Glutamatergic neuron (in vitro differentiated cells): ENCODE measurements at places on chromosomes 2 and 18. TPM values are rescaled to one million over a fixed set of nuclear protein-coding genes. Genes with fewer than 3 reads are reported as not detected.

DNA sequence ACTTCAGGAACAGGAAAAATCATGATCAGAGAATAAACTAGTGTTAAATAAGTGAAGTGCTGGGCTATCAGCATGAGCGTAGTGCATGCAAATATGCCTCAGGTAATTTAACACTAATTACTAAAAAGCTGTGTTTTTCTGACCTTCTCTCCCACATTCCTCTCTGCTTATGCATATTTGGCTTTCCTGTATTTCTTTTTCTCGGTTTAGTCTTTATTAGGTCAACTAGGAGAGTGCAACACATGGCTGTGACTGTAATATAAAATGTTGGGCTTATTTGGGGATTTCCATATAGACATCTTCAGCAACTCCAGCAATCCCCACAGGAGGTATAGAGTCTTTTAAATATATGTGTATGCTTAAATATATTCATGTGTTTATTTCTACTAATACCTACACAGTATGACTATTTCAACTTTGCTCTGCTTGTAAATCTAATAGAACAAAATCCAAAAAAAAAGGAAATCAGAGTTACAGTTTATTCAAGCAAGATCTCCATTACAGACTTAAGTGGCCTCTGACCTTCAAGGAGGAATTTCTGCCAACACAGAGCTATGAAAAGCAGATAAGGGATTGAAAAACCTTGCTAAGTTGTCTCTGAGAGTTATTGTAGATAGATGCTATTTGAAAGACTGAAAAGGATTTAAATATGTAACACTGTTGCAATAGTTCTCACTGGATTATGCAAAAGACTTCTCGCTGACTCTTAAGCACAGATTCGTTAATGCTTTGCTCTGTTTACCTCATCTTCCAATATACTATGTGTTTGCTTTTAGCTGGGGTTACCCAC lies 359.5 kb upstream of the RGPD4 start:
- DNase-seq: no peak

The MEP1B gene
- not detected for total RNA-seq

The SERPINB12 gene
- total RNA-seq: not detected

DNA sequence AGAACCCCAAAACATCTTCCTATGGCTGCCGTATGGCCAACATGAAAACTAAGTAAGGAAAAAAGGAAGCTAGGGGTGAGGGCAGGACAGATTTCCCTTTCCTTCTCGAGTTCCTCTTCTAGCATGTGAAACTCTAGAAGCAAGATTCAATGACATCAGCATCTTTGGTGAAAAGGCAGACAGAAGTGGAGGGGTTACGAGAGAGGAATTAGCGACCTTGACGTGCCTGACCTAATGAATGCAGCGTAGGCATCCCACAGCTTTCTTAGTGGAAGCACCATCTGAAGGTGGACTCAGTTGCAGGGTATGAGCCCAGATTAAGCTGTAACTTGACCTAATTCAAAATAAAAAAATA lies 47.9 kb upstream of the PELI1 start:
- no peak for DNase-seq

The UGT1A3 gene
- total RNA-seq: not detected

- DNase-seq: no peak
Measured at GRCh38 chr2:160010361-160011145, 51.9 kb downstream of the PLA2R1 start.

The SRBD1 gene
- 16.1 TPM for total RNA-seq

GRCh38 chr2:33929467-33929866 lies 330.4 kb upstream of the FAM98A start:
- no peak for DNase-seq

DNA sequence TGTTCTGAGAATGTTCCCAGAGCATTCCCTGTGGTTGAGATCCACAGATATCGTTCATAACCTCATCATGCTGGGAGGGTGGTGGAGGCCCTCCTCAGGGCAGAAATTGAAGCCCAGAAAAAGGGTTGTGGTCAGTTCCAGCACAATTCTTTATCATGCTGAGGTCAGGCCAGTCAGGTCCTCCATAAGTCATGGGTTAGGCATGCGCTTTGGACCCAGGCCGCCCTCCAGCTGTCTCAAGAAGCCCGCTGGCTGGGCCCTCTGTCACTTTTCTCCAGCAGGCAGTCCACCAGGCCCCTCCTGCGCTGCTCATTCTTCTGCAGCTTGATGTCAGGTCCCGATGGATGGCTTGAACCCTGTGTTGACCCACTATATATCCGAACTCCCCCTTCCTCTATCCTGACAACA lies 151.1 kb upstream of the NT5C1B start:
- DNase-seq: no peak

DNA sequence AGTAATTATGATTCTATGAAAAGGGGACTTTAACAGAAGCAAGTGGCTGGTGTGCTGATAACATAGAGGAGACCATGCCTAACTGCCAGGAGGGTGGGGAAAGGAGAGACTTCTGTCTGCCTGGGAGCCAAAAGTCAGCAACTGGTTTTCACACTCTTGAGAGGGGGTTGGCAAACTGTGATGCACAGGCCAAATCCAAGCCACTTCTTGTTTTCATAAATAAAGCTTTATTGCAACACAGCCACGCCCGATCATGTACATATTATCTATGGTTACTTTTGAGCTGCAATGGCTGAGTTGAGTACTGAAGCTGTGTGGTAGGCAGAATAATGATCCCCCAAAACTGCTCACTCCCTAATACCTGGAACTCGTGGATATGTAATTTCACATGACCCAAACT lies 208.4 kb downstream of the LNPK start:
- DNase-seq: no peak

DNA sequence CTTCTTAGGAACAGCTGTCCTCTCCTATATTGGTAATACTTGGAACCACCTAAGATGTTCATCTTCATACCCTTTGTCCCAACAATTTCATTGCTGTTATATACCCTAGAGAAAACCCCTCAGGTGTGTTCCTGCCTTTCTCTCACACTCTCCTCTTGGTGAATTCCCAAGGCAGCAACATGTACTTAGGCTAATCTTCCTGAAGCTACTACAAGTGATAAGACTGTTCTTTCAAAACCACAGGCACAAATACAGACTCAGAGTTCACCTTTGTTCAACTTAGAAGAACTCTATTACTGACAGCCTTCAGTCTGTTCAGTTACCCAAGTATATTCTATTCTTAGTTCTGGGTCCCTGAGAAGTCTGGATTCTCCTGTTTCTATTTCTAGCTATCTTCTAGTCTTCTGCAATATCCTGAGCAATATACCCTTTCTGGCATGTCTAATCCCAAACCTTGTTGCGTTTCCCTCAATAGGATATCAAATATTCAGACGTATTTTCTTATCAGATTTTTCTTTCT lies 247.7 kb upstream of the STON1 start:
- DNase-seq: no peak

The SCN2A gene
- total RNA-seq: 0.39 TPM

DNA sequence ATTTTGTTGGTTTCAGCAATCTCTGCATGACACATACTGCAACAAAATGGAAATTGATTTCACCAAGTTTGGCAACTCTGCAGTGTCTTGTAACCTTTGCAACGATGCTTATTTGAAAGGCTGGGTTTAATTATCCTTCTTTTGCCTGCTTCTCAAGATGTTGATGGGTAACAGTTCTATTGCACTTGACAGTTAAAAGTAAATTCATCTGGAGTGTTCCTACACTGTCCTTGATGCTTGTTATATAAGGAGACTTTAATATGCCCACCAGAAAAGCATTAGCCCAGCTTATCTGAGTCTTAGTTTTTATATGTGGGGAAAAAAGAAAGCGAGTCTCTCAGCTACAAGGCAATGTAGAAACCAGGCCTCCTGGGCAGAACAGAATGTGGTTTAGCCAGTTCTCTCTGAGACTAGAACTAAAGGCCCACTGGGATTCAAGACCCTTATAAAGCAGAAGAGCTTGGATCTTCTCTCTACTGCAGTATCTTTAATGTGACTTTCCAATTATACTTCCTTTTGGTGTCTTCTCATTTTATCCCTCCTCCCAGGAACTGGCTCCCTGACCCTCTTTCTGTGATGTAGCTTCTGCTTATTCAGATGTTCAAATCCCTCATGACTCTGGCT lies 106.8 kb upstream of the LYPD6 start:
- DNase-seq: no peak

The UBXN2A gene
- total RNA-seq: 20.0 TPM

The RMDN2 gene
- 5.5 TPM for total RNA-seq

- DNase-seq: no peak
Measured at GRCh38 chr18:67932271-67932670, 415.8 kb upstream of the DSEL start.

DNA sequence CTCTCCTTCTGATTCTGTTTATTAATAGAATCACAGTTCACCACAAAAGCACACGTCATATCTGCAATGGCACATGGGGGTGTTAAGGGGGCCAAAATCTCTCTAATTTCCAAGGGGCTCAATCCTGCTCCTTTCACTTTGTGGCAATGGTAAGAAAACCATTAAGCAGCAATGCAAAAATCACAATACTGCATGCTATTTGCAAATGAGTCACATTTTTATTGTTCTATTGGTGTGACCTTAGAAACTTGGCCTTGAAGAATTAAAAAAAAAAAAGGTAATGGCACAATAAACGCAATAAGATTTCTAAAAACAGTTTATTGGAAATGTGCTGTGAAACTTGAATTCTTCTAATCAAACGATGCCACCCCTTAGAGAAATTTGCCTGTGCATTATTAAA lies 251.5 kb downstream of the ZNF521 start:
- DNase-seq: no peak

- DNase-seq: no peak
Measured at GRCh38 chr2:6445156-6445555, 420.6 kb downstream of the CMPK2 start.

The SLC66A3 gene
- total RNA-seq: 10.9 TPM
